ENCODE measurements at places on chromosomes 5 and 9.

GRCh38 chr5:72386639-72387038 lies 66.5 kb downstream of the PTCD2 start:
- no peak for DNase-seq

- no peak for DNase-seq
Measured at GRCh38 chr9:13707612-13708576, 428.4 kb upstream of the MPDZ start.

DNA sequence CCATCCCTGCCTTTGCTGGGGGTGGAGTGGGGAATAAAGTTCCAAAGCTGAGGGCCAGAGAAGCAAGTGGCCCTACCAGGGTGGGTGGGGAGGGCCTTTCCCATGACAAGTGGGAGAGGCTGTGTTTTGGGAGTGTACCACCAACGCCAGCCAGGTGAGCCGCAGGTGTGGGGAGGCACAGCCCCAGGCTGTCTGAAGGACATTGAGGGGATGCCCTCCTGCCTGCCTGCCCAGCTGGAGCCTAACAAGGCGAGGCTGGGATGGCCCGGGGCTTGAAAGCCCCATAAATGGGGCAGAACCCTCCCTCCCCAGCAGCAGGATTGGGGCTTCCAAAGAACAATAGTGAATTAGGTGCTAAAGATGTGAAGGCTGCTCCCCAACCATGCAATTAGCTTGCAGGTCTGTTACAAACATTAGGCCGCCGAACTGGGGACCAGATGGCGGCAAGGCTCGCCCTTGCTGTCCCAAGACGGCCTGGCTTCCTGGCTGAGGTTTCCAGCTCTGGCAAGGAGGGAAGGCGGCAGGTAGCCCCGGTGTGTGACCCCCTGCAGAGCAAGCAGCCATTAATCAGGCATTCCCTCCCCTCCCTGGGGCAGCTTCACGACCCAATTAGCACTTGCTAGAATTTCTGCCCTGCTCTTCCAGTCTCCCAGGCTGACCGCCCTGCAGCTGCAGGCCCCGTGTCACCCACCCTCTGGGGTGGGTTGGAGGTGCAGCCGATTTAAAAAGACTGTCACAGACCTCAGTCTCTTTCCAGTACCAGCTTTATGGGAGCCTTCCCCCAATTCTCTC lies 42.9 kb downstream of the FGF18 start:
- no peak for DNase-seq

DNA sequence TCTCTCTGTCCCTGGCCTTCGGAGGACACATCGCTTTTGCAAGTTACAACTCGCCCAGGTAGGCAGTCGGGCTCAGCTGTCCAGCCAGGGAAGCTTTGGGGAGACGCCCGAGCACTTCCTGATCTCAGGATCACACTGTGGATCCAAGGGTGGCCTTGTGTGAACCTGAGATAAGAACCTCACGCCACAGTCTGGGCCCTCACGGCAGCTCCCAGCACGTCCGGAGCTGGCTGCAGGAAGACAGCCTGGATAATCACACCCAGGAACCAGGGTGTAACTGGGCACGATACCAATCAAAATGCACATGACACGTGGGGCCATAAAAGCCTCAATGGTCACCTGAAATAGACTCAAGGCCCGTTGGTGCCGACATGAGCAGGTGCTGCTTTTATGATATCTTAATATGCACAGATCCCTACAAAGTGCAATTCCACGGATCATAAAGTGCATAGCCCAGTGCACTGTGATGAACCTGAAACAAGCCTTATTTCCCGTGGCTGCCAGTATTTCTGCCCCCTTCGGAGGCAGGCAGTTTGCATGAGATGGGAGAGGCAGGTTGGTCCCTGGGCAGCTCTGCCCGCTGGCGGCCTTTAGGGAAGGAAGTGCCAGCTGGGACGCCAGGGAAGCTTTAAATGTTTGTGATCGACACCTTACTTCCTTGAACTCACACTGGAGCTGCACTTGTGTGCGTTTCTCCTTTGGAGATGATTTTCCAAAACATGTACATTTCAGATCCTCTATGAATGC lies 14.5 kb downstream of the SLC6A18 start:
- no peak for DNase-seq

- DNase-seq: no peak
Measured at GRCh38 chr5:110001648-110002047, 311.9 kb downstream of the MAN2A1 start.

GRCh38 chr5:43588842-43589241 lies 14.1 kb upstream of the NNT start:
- DNase-seq: no peak

GRCh38 chr5:82889088-82889487 lies 188.1 kb downstream of the TMEM167A start:
- no peak for DNase-seq

DNA sequence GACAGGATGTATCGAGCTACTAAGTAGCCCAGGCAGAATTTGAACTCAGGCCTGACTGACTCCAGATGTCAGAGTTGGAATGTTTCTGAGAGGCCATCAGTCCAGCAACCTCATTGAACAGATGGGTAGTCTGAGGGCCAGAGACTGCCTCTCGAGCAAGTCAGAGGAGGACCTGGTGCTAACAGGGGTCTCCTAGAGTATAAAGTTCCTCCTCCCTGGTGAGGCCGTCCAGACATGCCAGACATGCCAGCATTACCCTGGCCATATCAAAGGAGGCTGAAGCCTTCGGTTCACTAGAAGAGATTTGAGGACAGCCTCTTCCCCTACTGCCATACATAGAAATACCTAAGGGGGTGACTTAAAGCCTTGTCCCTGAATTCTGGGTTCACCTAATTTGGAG lies 81.2 kb downstream of the ZNF618 start:
- no peak for DNase-seq

GRCh38 chr5:111859533-111860270 lies 102.7 kb upstream of the NREP start:
- no peak for DNase-seq

- peak; percentile 48 for DNase-seq
Measured at GRCh38 chr9:126456441-126457174, 130.0 kb downstream of the MVB12B start.

DNA sequence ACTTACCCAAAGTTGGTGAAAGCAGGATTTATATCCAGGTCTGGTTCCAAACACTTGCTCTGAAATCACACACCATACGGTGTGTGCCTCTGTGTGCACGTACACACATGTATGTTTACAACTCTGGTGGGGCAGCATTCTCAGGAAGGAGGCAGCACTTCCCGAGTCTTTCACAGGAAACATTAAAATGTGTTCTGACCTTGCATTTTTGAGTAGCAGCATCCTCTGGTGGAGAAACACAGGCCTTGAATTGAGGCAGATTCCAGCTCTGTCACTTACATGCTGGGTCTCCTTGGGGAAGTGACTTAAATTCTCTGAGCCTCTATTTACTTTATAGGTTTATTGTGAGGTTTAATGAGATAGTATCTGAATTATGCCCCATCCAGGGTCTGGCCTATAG lies 126.4 kb downstream of the RGS3 start:
- DNase-seq: no peak

GRCh38 chr5:14481349-14481748 lies 100.2 kb upstream of the OTULINL start:
- DNase-seq: no peak

DNA sequence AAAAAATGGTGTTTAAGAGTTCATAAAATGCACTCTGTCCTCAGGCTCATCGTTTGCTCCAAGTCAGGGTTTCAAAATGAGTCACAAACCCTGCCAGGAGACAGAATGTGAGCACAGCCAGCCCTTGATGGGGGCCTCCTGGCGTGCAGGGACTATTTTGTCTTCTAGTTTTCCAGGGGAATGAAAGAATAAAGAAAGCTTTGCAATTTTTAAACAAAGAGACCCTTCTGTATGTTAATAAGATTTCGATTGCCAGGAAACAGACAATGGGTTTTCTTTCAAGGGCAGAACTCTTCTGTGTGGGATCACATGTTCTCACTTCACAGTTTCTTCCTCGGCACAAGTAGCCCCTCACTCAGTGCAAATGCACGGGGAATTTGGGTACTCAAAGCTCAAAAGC lies 121.4 kb upstream of the C6 start:
- DNase-seq: no peak

DNA sequence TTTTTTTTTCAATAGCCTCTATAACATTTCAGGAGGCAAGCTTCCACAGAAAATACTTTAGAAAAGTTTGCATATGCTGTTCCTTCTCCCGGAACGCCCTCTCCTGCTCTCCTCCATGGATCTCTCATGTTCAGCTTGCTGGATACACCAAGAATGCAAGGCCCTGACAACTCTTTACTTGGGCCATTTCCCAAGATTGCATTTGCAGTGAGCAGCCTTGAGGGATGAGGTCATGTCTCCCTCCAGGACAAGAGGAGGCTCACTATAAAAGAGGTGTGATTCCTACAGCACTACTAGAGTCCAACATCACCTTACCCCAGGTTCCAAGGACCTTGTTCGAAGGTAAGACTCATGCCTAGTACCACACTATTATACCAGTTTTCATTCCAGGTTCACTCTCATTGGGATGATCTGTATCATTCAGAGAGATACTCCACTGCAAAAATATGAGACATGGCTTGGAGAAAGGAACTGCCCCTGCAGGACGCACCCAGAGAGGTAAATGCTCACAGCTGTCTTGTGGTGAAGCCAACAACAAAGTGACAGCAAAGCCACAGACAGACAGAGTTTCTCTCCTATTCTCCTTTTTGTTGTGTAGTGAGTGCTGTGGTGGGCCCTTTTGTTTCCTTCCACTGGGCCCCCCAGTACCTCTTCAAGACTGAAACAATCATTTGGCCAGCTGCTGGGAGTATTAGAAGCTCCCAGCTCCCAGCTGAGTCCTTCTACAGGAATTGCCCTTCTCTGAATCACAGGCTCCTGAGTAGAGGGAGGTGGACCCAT lies 151.7 kb upstream of the ZNF366 start:
- DNase-seq: no peak

- no peak for DNase-seq
Measured at GRCh38 chr5:119752921-119753886, 123.8 kb downstream of the FAM170A start.

GRCh38 chr9:112382501-112383364 lies 2.8 kb downstream of the HSDL2 start:
- DNase-seq: no peak

GRCh38 chr5:34717426-34718327 lies 61.5 kb downstream of the RAI14 start:
- DNase-seq: no peak

- peak; percentile 83 for DNase-seq
Measured at GRCh38 chr9:133527444-133527920, 2.7 kb upstream of the MYMK start.

GRCh38 chr5:140557965-140558364 lies 692 bp upstream of the SRA1 start:
- no peak for DNase-seq

GRCh38 chr5:18397371-18397770 lies 763.1 kb downstream of the TAF11L14 start:
- DNase-seq: no peak

DNA sequence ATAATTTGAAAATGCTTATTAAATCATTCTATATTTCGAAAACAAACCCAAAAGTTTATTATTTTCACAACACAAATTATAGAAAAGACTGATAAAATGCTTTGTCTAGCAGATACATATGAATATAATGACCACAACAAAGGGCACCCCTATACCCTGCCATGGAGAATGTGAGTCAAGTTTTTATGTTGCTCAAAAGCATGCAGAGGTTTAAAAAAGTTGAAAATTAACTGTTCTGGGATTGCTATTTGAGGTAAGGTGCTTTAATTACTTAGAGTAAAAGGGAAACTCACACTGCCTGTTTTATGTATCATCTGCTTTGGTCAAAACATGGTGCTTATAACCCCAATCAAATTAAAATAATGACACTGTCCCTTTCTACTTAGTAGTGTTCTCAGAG lies 41.0 kb downstream of the MLANA start:
- no peak for DNase-seq

- no peak for DNase-seq
Measured at GRCh38 chr9:11471321-11471720, 858.5 kb upstream of the PTPRD start.

- DNase-seq: no peak
Measured at GRCh38 chr9:73923796-73924195, 573.3 kb upstream of the RORB start.

DNA sequence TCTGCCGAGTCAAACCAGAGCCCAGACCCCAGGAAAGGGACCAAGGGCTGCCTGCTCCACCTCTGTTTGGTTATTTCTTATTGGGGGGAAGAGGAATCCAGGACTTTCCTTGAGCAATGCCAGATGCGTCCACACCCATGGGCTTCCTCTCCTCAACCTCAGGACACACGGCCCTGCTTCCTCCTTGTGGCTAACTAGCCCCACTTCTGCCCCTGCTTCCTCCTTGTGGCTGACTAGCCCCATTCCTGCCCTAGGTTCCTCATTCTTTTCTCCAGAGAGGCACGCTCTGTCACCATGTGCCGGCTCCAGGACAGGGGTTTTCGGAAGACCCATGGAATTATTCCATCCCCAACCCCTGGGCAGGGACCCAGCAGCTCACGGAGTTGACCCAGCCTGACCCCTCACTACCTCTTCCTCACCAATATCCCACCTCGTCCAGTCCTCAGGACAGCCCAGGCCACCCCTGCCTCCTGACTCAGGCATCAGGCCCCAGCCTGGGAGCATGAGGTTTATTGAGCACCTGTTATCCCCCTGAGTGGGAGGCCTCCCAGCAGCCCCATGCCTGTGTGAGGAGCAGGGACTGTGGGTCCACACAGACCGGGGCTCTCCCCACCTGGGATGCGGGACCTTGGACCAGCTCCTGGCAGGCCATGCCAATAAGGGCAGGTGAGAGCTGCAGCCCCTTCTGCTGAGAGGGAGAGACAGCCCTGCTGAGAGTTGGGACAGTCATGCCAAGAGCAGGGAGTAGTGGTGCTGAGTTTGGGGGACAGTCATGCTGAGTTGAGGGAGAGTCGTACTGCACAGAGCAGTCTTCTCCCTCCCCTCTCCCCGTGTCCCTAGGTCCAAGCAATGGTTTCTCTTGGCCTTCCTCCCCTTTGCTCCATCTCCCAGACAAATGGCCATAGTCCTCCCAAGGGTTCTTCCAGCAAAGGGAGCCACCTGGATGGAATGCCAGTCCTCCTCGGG lies 11.8 kb upstream of the FCN1 start:
- peak; percentile 36 for DNase-seq

GRCh38 chr5:133995883-133996563 lies 8.8 kb downstream of the VDAC1 start:
- no peak for DNase-seq

DNA sequence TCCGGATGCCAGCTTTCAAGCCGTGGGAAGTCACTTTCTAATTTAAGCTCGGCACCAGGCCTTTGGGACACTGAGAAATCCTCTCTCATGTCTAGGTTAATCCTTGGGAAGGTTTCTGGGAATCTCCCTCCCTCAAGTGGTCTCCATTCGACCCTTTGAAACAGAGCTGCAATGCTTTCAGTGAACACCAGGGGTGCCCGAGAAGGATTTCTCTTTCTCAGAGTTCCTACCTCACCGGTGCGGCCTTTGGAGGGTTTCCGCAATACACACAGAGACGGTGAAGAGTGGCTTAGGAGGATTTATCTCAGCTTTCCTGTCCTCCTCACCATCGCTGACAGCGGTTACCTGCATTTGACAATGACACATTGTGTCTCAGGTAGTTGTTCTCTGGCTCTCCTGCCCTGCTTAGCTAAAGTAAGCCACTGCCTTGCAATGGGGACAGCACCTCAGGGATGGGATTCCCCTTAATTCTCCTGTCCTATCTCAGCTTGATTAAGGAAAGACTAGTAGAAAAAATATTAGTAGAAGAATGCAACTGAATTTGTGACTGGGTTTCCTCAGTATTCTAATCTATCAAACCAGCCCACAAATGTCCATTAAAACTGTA lies 180.6 kb downstream of the GABRG2 start:
- no peak for DNase-seq

- DNase-seq: no peak
Measured at GRCh38 chr5:150593593-150593992, 46.9 kb upstream of the SYNPO start.

GRCh38 chr5:180831139-180832093 lies 28.8 kb upstream of the MGAT1 start:
- peak; percentile 90 for DNase-seq

- no peak for DNase-seq
Measured at GRCh38 chr5:43601454-43602260, 1.3 kb upstream of the NNT start.

Data from right forelimb (tissue), 1 donor.